ENCODE measurements at places on chromosomes 5 and 9. TPM values are rescaled to one million over a fixed set of nuclear protein-coding genes. Genes with fewer than 3 reads are reported as not detected.

The SPAG8 gene
- total RNA-seq: 2.4 TPM

The LHX3 gene
- total RNA-seq: not detected

The POLR3G gene
- 14.6 TPM for total RNA-seq

The MAT2B gene
- total RNA-seq: 84.7 TPM

Data from bronchus fibroblast of lung (primary cell).